ENCODE measurements at places on chromosomes 12 and 14. TPM values are rescaled to one million over a fixed set of nuclear protein-coding genes. Genes with fewer than 3 reads are reported as not detected.

DNA sequence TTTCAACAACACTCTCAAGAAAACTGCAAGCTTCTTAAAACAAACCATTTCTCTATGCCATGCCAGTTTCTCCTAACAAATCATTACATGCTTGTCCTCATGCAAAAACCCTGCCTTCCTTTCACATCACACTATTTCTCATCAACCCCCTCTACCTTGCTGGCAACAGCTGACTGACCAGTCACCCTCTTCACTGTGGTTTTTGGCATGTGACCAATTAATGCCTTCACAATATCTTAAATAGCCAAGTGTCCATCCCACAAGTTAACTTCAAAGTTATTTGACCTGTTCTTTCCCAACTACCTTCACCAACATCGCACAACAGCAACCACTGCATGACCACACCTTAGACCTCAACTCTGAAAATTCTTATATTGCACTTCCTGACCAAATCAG, 159.6 kb downstream of the CEP128 start:
- no peak for DNase-seq
- H3K27ac ChIP-seq: no peak overlapping the region
- H3K4me1 ChIP-seq: no peaks in the 10 kb centered on the region

GRCh38 chr14:68684466-68685418, 108.1 kb downstream of the ZFP36L1 start:
- peak overlapping the region; percentile 93 for H3K27ac ChIP-seq
- H3K4me3 ChIP-seq: peak overlapping the region; percentile 47
- no peaks in the 10 kb centered on the region for H3K36me3 ChIP-seq
- DNase-seq: no peak

DNA sequence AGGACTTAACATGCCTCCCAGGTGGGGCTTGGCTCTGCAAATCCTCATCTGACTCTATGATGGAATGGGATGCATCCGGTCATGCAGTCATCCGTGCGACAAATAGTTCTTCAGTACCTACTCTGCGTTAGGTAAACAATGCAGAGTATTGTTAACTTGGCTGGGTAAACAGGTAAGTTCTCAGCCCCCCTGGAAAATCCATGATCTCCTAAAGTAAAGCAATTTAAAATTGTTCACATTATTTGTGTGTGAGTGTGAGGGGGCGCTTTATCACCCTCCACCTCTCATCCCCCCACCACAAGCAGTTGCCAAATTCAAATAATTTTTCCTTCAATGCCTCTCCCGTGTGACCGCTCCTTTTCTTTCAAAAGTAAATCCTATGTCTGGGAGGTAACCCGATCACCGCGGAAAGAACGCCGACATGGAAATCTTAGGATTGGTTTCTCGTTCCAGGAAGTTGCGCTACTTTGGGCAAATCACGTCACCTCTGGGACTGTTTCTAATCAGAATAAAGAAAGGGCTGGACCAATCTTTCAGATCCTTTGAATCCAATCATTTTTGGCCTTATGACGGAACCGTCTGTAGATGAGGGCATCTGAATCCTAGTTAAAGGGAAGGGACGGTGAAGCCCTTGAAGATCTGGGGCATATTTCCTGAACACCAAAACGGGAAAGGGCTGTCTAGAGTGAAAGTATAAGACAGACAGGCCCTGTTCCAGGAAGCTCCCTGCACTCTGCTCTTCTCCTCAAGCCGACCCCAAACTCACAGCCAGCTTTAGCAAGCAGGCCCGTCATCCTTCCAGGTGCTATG, 44.0 kb upstream of the SINHCAF start:
- H3K27me3 ChIP-seq: no peaks in the 10 kb centered on the region
- H3K4me3 ChIP-seq: no peak overlapping the region
- DNase-seq: no peak
- H3K27ac ChIP-seq: no peak overlapping the region
- H3K4me1 ChIP-seq: no peaks in the 10 kb centered on the region
- H3K36me3 ChIP-seq: no peaks in the 10 kb centered on the region

GRCh38 chr14:73526036-73526984, 10.6 kb upstream of the ACOT1 start:
- H3K27me3 ChIP-seq: no peaks in the 10 kb centered on the region
- no peak for DNase-seq
- no peak overlapping the region for H3K27ac ChIP-seq

- no peak for DNase-seq
- H3K4me1 ChIP-seq: no peaks in the 10 kb centered on the region
- H3K27me3 ChIP-seq: no peaks in the 10 kb centered on the region
Measured at GRCh38 chr12:41362510-41362909, 174.4 kb downstream of the PDZRN4 start.

GRCh38 chr12:68451261-68452077, 119.3 kb upstream of the MDM1 start:
- peak; percentile 70 for DNase-seq
- H3K27me3 ChIP-seq: no peaks in the 10 kb centered on the region
- peak overlapping the region; percentile 95 for H3K27ac ChIP-seq

- H3K27ac ChIP-seq: no peak overlapping the region
- H3K4me1 ChIP-seq: peaks cover 5% of the 10 kb centered on the region
Measured at GRCh38 chr14:92473969-92474535, 39.5 kb upstream of the RIN3 start.

- no peak overlapping the region for H3K27ac ChIP-seq
- no peak overlapping the region for H3K4me3 ChIP-seq
- no peaks in the 10 kb centered on the region for H3K36me3 ChIP-seq
- no peaks in the 10 kb centered on the region for H3K4me1 ChIP-seq
- H3K27me3 ChIP-seq: no peaks in the 10 kb centered on the region
- no peak for DNase-seq
Measured at GRCh38 chr12:73362666-73363065, 1090.5 kb downstream of the TRHDE start.

DNA sequence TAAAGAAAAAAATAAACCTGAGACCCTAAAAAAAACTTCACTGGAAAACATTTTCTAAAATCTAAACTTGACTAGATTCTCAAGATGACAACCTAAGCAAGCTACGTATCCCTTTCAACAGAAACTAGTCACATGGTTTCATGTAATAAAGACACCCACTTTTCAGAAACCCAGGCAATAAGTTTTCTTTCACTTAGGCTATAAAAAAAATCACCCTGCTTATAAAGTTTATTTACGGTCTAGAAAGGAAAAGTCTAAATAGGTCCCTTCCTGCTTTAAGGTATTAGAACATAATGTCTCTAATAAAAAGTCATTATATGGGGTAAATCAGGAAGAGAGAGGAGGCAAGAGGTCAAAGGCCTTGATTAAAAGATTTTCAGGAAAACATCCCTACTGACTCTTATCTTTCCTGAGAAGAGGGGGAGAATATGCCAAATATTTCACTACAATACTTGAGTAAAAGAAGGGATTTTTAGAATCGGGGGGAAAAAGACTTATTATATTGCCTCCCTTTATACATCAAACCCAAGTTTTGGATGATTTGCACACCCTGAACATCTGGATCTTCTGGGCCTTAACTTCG, 9.5 kb downstream of the CLIP1 start:
- peak overlapping the region; percentile 71 for H3K4me3 ChIP-seq
- H3K27ac ChIP-seq: peak overlapping the region; percentile 96
- peaks cover 50% of the 10 kb centered on the region for H3K4me1 ChIP-seq

DNA sequence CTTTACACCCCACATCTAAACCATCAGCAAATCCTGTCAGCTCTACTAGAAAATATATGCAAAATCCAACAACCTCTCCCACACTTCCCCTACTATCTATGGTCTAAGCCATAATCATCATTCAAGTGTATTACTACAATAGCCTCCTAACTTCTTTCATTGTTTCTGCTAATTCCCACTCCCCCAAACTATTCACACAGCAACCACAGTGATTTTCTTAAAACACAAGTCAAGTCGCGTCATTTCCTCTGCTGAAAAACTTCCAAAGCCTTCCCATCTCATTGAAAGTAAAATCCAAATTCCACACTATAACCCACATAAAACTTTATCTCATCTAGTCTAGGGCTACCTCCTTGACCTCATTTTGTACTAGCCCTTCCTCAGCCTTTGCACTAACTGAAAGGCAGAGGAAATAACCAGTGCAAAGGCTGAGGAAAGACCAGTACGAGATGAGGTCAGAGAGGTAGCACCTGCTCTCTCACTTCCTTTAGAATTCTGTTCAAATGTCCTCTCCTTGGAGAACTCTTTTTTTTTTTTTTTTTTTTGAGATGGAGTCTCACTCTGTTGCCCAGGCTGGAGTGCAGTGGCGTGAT, 65.5 kb upstream of the MDM1 start:
- no peak for DNase-seq
- no peaks in the 10 kb centered on the region for H3K27me3 ChIP-seq
- peaks cover 3% of the 10 kb centered on the region for H3K4me1 ChIP-seq
- no peak overlapping the region for H3K27ac ChIP-seq
- no peaks in the 10 kb centered on the region for H3K36me3 ChIP-seq
- H3K4me3 ChIP-seq: no peak overlapping the region

DNA sequence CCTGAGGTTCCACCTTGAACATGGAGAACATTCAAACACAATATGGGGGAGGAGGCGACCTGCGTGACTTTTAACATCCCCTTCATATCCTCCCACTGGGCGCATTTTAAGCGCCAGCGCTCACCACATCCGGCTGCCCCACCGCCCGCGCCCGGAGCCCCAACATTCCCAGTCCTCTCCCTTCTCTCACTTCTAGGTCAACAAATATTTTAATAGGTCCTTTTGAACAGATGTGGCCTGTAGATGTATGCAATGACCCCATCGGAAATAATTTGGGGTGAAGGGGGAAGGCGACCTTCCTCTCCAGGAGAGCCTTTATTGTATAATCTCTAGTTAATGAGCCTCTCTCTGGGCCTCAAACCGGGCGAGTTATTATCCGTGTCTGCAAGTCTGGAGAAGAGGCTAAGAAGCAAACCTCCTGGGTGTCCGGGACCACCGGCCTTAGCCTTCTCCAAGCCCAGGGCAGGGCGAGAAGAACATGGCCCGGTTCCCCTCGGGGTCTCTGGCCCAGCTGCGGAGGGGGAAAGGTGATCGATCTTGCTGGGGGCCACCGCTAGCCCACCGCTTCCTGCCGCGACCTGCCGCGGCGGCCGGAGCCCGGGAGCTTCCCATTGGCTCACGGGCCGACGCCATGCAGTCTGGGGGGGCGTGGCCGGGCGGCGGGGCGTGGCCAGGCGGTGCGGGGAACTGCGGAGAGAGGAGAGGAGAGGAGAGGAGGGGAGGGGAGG, 83.2 kb upstream of the HMGA2 start:
- no peak overlapping the region for H3K27ac ChIP-seq
- peak overlapping the region; percentile 41 for H3K4me3 ChIP-seq
- H3K27me3 ChIP-seq: peaks cover 20% of the 10 kb centered on the region

GRCh38 chr12:127162902-127163301, 1104.1 kb upstream of the TMEM132C start:
- peak; percentile 68 for DNase-seq
- no peaks in the 10 kb centered on the region for H3K36me3 ChIP-seq
- peaks cover 23% of the 10 kb centered on the region for H3K4me1 ChIP-seq
- H3K4me3 ChIP-seq: no peak overlapping the region
- H3K27ac ChIP-seq: peak overlapping the region; percentile 60

- H3K27me3 ChIP-seq: no peaks in the 10 kb centered on the region
- H3K4me1 ChIP-seq: peaks cover 28% of the 10 kb centered on the region
- H3K36me3 ChIP-seq: peaks cover 59% of the 10 kb centered on the region
- H3K4me3 ChIP-seq: no peak overlapping the region
- no peak overlapping the region for H3K27ac ChIP-seq
Measured at GRCh38 chr12:59646636-59647035, 50.8 kb downstream of the SLC16A7 start.

GRCh38 chr14:37824939-37825712, 229.7 kb downstream of the TTC6 start:
- H3K27ac ChIP-seq: no peak overlapping the region
- DNase-seq: no peak

DNA sequence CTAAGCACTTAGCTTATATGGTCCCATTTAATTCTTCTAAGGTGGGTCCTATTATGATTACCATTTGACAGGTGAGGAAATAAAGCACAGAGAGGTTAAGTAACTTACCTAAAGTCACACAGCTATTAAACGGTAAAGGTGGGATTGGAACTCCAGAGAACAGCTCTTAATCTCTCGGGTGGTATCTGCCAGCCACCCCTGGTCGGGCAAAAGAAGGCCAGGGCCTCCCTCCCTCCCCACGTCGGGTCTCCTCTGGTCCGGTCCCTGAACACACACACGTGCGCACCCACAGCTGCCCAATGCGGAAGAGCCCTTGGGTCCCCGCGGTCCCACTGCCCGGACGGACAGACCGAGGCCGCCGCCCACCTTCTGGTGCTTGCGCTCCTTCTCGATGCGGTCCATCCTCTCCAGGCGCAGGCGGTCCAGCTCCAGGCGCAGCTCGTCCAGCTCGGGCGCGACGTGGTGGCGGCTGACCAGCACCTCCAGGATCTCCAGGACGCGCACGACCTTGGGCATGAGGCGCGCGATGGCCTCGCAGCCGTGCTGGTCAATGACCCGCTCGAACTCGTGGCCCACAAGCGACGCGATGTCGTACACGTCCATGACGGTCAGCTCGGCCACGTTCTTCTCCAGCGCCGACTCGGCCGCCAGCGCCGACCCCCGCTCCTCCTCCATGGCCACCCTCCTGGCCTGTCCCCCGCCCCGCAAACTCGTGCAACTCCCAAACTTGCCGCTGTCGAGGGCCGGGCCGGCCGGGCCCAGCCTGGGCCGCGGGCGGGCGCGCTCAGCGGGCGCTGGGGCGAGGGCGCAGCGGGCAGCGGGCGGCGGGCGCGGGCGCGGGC, 490 bp downstream of the RILPL1 start:
- peaks cover 1% of the 10 kb centered on the region for H3K36me3 ChIP-seq
- peak overlapping the region; percentile 73 for H3K4me3 ChIP-seq
- peak; percentile 12 for DNase-seq
- H3K27ac ChIP-seq: peak overlapping the region; percentile 62

- H3K4me3 ChIP-seq: no peak overlapping the region
- H3K4me1 ChIP-seq: peaks cover 7% of the 10 kb centered on the region
- H3K36me3 ChIP-seq: no peaks in the 10 kb centered on the region
- H3K27ac ChIP-seq: no peak overlapping the region
Measured at GRCh38 chr12:19671695-19672094, 232.4 kb downstream of the AEBP2 start.

DNA sequence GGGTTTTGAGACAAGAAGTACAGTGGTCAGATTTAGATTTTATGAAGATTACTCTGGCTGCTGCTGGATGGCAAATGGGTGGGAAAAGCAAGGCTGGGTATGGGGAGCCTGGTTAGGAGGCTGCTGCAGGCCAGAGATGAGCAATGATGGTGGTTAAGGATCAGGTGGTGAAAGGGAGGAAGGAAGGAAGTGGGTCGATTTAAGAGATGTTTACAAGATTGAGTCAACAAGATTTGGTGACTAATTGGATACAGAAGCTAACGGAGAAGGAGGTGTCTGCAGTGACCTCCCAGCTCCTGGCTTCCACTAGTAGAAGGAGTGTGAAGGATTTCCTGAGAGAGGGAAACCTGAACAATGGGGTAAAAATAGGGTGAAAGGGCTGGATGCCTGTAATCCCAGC, 18.7 kb downstream of the NOS1 start:
- no peaks in the 10 kb centered on the region for H3K4me1 ChIP-seq
- no peak overlapping the region for H3K4me3 ChIP-seq
- no peaks in the 10 kb centered on the region for H3K36me3 ChIP-seq
- H3K27me3 ChIP-seq: peaks cover 8% of the 10 kb centered on the region

GRCh38 chr14:54722791-54723432, 156.0 kb downstream of the SAMD4A start:
- peaks cover under 1% of the 10 kb centered on the region for H3K4me1 ChIP-seq
- no peak overlapping the region for H3K27ac ChIP-seq
- peaks cover 26% of the 10 kb centered on the region for H3K27me3 ChIP-seq
- no peak for DNase-seq
- no peaks in the 10 kb centered on the region for H3K36me3 ChIP-seq

The SOAT2 gene
- total RNA-seq: 1.1 TPM

The KRT1 gene
- not detected for total RNA-seq

The IL26 gene
- 2.0 TPM for total RNA-seq

The IL23A gene
- total RNA-seq: 48.5 TPM

The KRT78 gene
- not detected for total RNA-seq

The APOF gene
- not detected for total RNA-seq

The CYP27B1 gene
- total RNA-seq: 7.1 TPM

The RPL10L gene
- not detected for total RNA-seq

The SMIM41 gene
- not detected for total RNA-seq

The RFC5 gene
- 65.8 TPM for total RNA-seq

The PIANP gene
- total RNA-seq: 0.17 TPM

The ST8SIA1 gene
- 9.5 TPM for total RNA-seq

Data from activated CD4-positive, alpha-beta memory T cell treated with anti-CD3 and anti-CD28 coated beads for 36 hours (primary cell).